ENCODE measurements at places on chromosomes 7 and 10.

DNA sequence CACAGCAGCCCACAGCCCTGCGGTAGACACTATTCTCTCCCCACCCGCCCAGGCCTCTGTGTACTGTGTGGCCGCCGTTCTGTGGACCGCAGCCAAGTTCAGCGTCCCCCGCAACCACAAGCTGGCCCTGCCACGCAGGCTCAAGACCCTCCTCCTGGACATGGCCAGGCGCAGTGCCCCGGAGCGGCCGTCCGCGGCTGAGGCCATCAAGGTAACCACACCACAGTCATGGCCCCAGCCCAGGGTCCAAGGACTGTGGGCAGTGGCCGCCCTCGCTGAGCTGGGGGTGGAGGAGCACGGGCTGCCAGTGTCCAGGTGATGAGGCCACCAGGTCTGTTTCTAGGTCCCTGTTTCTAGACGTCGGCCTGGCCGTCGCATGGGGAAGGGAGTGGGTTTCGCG is 34.4 kb upstream of the UTF1 start:
- DNase-seq, result no peak

- no peak for DNase-seq
Measured at GRCh38 chr7:138602451-138602850, 98.7 kb downstream of the SVOPL start.

- DNase-seq, result no peak
Measured at GRCh38 chr7:111508387-111508786, 53.9 kb downstream of the IMMP2L start.

DNA sequence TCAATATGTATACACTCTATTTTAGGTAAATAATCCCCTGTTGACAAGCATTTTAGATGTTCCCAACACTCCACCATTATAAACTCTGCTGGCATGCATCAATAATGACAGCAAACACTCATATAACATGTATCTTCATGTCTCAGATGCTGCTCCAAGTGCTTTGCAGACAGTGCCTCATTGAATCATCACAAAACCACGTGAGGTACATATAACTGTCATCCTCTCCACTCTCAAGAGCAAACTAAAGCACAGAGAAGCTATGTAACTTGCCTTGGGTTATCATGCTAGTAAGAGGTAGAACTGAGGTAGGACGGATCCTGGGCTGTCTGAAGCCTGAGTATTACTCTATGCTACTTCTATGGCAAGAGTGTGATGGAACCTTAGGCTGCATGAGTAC is 72.5 kb upstream of the GSDME start:
- DNase-seq, result no peak

DNA sequence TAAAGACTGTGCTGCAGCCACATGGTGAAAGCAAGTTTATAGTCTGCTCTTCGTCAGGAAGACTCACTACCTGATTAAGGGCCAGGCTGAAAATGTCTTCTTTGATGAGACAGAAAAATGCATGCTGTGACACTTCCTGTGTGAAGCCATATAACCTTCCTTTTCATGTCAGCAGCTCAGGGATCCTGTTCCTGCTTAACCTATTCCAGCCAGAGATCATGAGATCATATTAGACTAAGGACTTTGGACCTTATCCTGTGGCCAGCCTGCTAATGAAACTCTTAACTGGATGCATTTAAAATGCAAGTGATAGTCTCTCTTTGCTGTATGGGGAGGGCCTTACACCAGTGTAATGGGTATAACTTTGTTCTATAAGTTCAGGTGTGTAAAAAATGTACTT is 165.2 kb downstream of the PTEN start:
- DNase-seq, result no peak

DNA sequence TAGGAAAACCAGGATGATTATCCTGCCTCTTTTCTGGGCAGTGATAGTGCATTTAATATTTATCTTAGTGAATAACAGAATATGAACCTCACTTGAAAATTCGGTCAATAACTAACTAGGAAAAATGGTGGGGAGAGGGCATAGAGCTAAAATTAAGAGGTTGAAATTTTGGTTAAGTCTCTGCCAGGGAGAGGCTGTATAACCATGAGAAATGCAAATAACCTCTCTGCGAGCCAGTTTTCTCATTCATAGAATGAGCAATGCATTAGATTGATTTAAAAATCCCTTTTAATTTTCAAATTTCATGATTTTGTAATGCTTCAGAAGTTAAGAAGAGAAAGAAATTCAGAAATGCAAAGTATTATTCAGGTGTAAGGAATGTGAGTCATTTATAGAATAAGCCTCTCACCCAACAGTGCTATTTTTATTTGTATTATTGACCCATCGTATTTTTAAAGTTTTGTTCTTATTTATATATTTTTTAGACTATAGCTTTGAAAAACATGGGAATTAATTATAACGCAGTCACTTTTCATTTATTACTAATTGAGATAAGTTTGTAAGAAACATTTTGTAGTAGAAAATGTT is 104.7 kb downstream of the PHF14 start:
- no peak for DNase-seq

GRCh38 chr7:520503-521161 is 986 bp upstream of the PDGFA start:
- DNase-seq, result no peak

- DNase-seq, result no peak
Measured at GRCh38 chr10:18949391-18949790, 99.2 kb upstream of the MALRD1 start.

DNA sequence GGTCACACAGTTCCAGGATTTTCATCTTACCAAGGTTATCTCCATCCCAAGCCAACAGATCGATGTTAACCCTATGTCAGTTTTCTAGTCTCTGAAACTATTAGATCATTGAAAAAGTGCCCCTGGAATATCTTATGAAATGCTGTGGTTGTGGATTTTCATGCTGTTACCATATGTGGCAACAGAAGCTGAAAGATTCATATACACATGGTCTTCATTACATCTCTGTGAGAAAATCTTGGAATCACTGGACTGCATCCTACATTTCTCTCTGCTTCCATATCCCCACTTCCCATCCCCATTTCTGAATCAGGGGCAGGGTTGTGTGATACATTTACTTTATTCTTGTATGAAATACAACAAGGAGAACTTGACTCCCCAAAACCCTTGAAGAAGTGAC is 146.1 kb downstream of the SLC16A9 start:
- no peak for DNase-seq

- no peak for DNase-seq
Measured at GRCh38 chr7:130695840-130696239, 9.5 kb upstream of the TSGA13 start.

DNA sequence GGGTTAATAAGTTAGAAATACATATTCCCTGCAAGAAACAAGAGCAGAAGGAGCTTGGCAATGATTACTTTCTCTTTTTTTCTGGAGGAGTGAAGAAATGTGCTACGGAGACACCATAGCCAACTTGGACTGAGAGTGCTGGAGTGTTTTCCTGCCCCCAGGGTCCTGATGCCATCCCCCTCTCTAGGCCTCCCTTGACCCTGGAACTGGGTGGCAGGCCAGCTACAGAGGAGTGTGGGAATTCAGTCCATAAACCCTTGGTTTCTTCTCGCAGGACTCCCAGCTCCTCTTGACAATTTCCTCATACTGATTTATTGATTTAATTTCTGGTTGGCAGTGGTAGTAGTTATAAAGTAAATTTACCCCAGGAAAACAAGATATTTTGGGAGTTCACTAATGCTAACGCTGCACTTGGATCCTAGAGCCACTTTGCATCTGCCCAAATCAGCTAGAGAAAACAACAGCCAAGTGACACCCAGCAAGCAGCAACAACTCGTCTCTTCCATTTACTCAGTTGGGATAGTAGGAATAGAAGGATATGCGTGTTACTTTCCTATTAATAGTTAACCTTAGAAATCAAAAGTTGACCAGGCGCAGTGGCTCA is 76.4 kb upstream of the CELF2 start:
- DNase-seq, result no peak

DNA sequence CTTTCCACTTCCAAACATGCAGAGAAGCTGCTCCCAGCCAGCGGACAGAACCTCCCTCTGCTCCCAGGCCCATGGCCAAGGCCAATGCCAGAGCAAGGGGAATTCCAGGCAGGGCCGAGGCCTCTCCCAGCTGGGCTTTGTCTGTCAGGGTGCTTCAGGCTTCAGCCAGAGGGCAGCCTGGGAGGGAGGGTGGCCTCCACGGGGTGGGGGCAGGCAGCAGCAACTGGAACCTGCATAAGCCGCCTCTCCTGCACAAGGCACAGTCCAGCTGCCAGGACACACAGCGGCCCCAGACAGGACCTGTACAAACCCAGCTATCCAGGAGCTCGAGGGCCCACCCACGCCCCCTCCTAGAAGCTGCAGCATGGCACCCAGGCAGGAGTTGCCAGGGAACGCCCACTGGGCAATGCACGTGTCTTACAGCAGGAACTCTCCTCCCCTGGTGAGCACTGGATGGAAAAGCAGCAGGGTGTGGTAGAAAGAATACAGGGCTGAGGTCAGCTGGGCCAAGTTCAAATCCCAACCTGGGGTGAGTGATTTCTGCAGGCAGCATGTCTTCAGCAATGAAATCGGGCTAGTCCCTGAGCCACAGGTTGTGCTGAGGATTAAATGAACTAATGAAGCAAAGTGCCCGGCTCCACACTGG is 7.6 kb downstream of the FAM53B start:
- no peak for DNase-seq

DNA sequence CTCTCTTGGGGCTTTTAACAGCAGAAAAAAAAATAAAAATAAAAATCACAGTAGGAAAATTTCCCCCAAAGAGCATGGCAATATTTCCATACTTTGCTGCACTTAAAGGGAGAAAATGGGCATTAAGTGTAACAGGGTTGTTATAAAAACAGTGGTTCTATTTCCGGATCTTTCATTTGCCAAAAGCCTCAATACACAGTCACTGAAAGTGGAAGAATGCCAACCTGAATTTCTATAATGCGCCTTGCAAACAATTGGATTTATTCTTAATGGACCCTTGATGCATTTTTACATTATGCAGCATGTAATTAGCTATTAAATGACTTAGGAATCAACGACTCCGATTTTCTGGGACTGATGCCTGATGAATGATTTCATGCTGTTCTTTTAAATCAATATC is 127.6 kb upstream of the NANOS1 start:
- no peak for DNase-seq

DNA sequence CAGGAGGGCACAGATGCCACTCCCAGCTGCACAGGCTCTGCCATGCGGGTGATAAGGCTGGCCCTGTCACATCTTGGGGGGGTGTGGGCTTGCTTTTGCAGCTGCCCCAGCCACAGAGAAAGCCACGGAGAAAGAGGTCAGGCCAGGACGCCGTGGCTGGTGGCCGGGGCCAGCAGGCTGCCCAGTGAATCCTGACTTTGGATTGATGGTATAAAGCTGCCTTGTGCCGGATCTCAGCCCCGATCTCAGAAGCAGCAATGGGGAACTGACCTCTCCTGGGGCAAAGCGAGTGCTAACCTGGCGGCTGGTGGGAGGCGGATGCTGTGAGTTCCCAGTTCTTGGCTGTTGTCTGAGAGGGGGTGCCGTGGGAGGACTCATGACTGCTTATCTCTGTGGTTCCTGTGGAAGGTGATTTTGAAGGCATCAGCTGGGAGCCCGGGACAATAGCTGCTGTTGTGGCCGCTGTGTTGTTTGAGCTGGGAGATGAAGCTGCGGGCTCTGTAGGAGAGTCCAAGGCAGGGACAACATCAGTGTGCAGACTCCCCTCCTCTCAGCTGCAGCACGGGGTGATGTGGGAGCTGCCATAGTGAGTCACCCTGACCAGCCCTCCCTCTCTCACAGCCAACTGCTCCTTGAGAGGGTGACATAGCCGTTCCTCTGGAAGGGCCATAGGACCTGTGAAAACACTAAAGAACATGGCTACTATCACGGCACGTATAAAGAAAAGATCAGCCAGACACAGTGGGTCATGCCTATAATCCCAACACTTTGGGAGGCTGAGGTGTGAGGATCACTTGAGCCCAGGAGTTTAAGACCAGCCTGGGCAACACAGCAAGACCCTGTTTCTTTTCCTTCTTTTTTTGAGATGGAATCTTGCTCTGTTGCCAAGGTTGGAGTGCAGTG is 17.0 kb downstream of the IL15RA start:
- DNase-seq, result no peak

DNA sequence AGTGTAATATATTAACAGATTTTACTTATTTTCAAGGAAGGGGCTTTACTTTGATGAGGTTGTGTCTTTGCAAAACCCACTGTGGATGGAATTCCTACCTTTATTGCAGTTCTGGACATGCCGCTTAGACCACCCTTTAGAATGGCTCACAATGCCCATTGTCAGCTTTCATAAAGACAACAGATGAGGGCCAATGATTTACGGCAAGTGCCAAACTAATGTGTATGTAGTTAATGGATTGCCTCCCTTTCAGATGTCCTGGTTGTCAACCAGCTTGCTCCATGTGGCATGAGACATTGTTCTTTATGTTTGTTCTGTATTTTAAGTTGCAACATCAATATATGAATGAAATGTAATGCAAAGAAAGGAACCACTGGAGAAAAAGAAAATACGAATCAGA is 35.0 kb upstream of the ELMO1 start:
- DNase-seq, result no peak

- no peak for DNase-seq
Measured at GRCh38 chr10:75115137-75115536, 3.7 kb downstream of the SAMD8 start.

- DNase-seq, result no peak
Measured at GRCh38 chr10:68516766-68517165, 10.6 kb downstream of the SLC25A16 start.

GRCh38 chr10:51257511-51258248 is 183.4 kb downstream of the PRKG1 start:
- DNase-seq, result no peak

DNA sequence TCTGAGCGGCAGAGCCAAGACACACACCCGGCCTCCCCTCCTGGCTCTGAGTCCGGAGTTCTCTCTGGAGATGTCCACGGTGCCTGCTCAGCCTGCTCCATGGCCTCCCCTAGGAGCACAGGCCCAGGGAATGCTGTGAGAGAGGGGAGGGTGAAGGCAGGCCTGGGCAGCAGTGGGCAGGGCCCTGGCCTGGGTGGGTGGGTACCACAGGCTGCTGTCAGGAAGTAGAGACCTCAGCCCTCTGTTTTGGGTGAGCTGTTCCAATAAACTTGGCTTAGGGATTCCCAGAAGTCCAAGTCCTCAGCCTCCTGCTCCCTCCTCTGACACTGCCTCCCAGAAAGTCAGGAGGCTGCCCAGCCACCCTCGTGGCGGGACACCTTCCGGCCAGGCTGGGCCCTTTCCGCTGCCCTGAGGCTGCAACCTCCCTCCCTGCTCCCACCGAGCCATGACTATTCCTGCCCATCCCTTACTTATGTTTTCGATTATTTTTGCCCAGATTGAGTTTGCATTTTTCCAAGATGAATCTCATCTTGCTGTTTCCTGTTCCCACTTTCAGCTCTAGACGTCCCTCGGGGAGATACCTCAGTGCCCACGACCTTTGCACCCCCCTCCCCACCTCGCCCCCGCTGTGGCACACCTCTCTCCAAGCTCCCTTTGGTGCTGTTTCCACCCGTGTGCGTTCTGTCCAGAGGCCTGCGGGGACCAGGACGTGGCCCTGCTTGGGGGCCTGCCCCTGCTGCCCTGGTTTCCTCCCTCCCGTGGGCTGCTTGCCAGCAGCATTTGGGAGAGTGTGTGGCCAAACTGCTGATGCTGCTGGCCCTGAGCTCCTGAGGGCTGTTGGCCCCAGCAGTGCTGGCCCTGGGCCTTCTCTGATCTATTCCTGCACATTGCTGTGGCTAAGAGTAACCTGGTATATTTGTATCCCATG is 5.8 kb upstream of the POLM start:
- no peak for DNase-seq

GRCh38 chr10:129683519-129683918 is 216.5 kb downstream of the MGMT start:
- DNase-seq, result no peak

- no peak for DNase-seq
Measured at GRCh38 chr7:147240468-147240867, 1123.9 kb downstream of the CNTNAP2 start.

GRCh38 chr7:103116991-103117390 is 31.9 kb downstream of the NAPEPLD start:
- no peak for DNase-seq
